ENCODE measurements at places on chromosomes 5 and 9. TPM values are rescaled to one million over a fixed set of nuclear protein-coding genes. Genes with fewer than 3 reads are reported as not detected.

SIMC1 gene
- total RNA-seq, result 27.6 TPM

CDX1 gene
- not detected for total RNA-seq

LCP2 gene
- total RNA-seq, result 173 TPM

SAXO1 gene
- total RNA-seq, result not detected

PCDHGB5 gene
- total RNA-seq, result 0.09 TPM

RASGEF1C gene
- not detected for total RNA-seq

NDUFAF2 gene
- total RNA-seq, result 39.3 TPM

UGT3A2 gene
- total RNA-seq, result not detected

RETREG1 gene
- total RNA-seq, result 17.7 TPM

TRMT10B gene
- total RNA-seq, result 12.3 TPM

TMEM167A gene
- 32.7 TPM for total RNA-seq

EQTN gene
- not detected for total RNA-seq

IL3 gene
- total RNA-seq, result 11.6 TPM

SLC22A5 gene
- 4.9 TPM for total RNA-seq
